Dermis blood vessel endothelial cell (primary cell): ENCODE measurements at places on chromosomes 2 and 18.

DNA sequence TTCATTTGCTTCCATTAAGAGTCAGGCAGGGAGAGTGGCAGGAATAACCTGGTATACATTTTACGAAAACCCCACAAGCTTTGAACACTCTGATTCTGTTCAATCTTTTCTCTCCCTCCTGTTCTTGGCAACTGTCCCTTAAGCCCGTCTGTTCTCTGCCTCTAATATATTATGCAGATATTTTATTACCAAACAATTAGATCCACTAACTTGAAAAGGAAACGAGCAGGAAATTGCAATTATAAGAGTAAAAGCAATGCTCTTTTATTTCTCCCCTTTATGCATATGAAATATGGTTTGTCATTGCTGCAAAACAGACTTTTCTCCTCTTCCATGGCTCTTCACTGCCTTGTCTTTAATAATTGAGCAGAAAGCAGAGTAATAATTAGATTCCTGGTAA, 149.1 kb upstream of the CELF4 start:
- no peak for DNase-seq

- DNase-seq: no peak
Observed at GRCh38 chr2:218990612-218991011, 2.6 kb downstream of the CRYBA2 start.

DNA sequence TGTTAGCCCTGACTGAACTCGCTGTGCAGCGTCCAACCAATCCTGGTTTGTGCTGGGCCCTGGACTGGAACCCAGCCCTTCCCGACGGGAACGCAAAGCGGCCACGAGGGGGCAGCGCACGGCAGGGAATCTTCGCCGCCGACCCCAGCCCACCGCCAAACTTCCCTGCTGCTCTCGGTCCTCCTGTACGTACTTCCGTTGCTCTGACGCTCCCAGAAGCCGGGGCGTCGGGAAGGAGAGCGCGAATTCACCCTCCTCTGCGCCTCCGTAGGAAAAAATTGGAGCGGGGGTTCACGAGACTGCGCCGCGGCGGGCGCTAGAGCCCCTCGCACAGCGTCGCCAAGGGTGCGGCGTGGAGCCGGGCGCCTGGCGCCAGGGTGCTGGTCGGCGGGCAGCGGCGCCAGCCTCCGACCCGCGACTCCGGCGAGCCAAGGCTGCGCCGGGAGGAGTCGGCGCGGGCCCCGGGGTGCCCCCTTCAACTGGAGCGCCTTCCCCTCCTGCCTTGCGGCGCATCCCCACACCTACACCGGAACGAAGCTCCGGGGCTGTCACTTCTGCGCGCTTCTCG, 873 bp upstream of the SH3RF3 start:
- DNase-seq: peak; percentile 94

GRCh38 chr2:119149611-119150010, 8.9 kb downstream of the C1QL2 start:
- no peak for DNase-seq

DNA sequence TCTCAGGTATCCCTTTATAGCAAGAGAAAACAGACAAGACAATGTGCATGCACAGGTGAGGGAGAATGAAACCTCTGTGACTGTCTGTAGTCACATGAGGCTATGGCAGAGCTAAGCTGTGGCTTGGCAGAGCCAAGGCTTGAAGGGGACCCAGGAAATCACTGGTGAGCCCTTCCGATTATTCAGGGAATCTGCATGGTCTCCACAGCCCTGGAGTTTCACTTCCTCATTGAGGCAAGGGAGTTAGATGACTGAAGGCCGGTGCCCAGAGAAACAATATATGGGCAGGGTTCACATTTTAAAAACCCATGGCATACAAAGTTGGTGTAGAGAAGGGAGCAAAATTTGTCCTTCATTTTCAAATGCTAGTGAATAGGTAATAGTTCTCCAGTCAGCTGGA, 144.4 kb upstream of the REV1 start:
- no peak for DNase-seq

DNA sequence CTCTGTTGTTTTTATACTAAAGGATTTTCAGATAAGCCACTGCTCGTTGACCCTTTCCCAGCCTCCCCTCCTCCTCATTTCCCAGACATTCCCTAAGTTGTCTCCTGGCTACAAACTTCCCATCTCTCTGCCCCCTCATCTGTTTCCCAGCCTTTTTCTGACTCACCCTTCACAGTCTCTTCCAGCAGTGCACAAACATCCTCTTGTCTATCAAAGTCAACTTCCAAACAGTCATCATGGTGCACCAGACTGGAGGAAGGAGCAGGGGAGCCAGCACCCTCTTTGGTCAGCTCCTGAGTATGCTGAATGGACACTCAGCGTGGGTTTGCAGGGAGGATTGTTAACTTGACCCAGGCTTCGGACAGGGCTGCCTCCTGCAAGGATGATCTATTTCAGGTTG, 26.6 kb upstream of the SPRED2 start:
- DNase-seq: no peak

DNA sequence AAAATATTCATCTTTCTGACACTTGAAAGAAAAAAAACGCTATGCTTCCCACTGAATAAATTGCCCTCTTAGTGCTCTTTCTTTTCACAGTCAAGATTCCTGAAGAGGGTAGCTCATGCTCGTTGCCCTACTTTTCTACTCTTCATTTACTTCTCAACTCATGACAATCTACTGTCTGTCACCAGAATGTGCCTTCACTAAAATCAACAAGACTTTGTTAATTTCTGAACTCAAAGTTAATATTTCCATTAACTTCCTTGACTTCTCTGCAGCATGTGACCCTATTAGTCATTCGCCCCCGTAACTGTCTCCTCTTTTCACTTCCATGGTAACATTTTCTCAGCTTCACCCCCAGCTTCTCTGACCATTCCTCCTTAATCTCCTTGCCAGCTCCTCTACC, 98.9 kb upstream of the MAPRE2 start:
- DNase-seq: no peak

- no peak for DNase-seq
Observed at GRCh38 chr2:111208639-111209038, 87.9 kb downstream of the BCL2L11 start.

- DNase-seq: no peak
Observed at GRCh38 chr18:63271881-63272299, 47.7 kb downstream of the BCL2 start.

DNA sequence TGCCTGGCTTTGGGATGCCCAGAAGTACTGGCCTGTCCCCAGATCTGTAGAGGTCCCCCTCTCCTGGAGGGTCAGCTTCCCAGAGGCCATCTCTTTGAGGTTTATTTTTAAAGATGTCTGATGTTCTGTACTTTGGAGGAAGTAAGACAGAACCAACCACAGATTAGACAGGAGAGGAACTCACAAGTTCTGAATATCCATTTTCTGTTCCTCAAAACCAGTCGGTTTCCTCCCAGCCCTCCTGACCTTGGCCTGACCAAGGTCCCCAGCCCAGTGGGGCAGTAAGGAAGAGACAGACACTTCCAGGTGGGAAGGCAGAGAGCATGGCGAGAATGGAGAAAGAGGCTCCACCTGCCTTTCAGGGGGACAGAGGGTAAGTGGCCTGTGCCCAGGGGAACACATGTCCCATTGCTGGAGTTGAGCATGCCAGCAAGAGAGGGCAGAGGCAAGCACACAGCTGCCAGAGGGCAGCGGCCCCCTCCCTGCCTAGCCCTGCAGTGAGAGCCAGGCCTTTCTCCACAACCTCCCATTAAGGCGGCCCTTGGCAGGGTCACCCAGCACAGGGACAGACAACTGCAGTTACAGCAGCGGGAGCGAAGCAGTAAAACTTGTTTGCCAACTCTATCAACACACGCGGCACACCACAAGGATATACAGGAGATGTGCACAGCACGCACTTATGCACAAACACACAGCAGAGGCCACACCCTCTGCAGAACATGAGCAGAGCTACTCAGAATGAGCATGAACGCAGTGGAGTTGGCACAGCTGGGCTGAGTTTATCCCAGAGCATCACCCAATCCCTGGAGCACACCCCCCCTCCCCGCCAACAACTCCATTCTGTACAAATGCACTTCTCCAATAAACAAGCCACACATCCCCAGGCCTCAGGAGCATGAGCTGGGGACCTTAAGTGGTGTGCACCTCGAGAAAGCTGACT, 18.5 kb upstream of the SEMA4C start:
- DNase-seq: no peak

GRCh38 chr2:71250935-71251334, 24.0 kb upstream of the PAIP2B start:
- no peak for DNase-seq

- no peak for DNase-seq
Observed at GRCh38 chr18:21404426-21404825, 162.4 kb downstream of the GREB1L start.

- DNase-seq: no peak
Observed at GRCh38 chr2:229089776-229090175, 181.3 kb downstream of the PID1 start.

DNA sequence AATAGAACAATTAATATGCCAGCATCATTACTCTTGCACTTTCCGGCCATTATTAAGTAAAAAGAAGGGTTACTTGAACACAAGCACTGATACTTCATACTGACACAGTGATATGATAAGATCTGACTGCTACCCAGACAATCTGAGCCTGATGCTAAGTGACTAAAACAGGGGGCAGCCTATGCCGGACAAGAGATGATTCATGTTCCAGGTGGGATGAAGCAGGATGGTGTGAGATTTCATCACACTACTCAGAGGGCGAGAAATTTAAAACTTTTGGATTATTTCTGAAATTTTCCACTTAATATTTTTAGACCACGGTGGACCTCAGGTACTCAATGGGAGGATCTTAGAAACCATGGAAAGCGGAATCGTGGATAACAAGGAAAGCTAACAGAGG, 61.7 kb downstream of the LIPG start:
- DNase-seq: no peak

GRCh38 chr2:78780864-78781583, 244.5 kb upstream of the REG3G start:
- no peak for DNase-seq

GRCh38 chr2:65443509-65444186, 11.2 kb upstream of the SPRED2 start:
- DNase-seq: no peak

DNA sequence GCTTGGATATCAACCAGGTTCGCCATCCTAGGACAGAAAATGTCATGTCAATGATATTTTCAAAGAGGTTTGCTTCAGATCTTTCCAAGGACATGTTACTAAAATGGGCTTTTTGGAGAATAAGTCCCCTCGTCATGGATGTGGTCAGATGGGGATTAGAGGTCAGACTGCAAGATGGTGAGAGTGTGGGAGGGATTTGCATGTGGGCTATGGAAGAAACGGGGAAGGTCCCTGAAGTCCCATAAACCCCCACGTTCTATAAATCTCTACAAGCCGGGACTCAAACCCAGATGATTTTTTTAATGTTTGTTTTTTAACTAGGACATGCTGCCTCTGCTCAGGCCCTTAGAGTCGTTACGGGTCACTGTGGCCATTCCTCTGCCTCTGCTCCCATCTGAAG, 37.7 kb upstream of the IGFBP5 start:
- DNase-seq: no peak

GRCh38 chr18:23451011-23451410, 2.1 kb upstream of the RIOK3 start:
- DNase-seq: no peak

DNA sequence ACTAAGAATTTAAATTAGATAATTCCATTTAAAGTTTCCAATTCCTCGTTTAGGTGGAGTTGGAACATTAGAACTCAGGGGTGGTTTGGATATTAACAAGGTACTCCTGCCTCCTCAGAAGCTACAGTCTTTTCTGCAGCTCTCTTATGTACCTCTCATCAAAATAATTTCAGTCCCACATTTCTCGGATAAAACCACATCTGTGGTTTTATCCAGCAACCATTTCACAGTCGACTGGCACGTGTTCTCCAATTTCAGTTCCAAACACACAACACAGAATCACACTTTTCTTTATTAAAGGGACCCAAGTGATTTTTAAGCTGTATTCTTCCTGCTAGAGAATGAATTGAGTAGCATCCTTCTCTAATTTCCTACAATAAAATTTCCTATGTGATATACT, 22.7 kb upstream of the NFU1 start:
- DNase-seq: no peak

DNA sequence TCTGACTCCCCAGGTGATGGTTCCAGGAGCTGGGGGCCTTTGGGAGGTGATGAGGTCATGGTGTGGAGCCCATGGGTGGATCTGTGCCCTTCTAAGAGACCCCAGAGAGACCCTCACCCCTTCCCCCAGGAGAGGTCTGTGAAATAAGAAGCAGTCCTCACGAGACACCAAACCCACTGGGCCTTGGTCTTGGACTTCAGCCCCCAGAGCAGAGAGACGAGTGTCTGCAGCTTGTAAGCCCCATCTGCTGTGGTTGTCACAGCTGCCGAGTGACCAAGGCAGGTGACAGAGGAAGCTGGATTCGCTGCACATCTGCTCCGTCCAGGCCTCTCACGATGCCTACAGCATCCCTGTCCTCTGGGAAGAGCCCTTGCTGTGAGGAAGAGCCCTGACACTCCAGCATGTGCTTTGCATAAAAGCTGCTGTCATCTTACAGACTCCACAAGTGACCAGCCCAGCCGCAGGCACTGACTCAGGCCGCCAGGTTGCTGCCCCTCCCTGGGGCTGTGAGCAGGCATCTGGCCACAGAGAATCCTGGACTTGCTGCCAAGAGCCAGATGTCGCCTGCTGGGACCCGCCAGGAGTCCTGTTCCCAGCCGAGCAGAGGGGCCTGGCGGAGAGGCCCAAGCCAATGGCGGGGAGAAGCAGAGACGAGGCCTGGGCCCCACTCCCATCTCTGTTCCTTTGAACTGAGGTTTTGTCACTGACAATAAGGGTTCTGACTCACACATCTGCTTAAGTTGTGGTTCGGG, 150.8 kb downstream of the PXDN start:
- peak; percentile 75 for DNase-seq

GRCh38 chr2:38515155-38516074, 87.3 kb downstream of the HNRNPLL start:
- no peak for DNase-seq

- DNase-seq: no peak
Observed at GRCh38 chr2:31032475-31032874, 105.8 kb downstream of the GALNT14 start.

GRCh38 chr2:180979749-180980105, 678 bp upstream of the UBE2E3 start:
- DNase-seq: no peak

DNA sequence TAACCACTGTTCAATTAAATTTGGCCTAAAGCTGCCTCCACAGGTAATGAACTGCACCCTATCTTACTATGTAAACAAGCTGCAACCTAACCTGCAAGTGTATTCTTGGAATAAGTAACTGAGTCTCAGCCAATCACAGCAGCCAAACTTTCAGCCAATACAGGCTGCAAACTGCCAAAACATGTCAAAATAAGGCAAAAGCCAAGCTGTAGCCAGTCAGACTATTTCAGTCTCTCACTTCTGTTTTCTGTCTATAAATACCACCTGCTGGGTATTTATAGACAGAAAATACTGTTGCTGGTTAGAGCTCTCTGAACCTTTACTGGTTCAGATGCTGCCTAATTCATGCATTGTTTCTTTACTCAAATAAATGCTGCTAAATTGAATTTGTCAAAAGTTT, 14.3 kb downstream of the C2orf76 start:
- no peak for DNase-seq

- no peak for DNase-seq
Observed at GRCh38 chr2:66331176-66331575, 103.7 kb upstream of the MEIS1 start.
